NCI-H446 treated with DMSO at 0.1 percent for 48 hours (cell line): ENCODE measurements at places on chromosomes 5 and 9.

- DNase-seq = no peak
Observed at GRCh38 chr9:132754236-132754635, 84.0 kb downstream of the GTF3C4 start.

DNA sequence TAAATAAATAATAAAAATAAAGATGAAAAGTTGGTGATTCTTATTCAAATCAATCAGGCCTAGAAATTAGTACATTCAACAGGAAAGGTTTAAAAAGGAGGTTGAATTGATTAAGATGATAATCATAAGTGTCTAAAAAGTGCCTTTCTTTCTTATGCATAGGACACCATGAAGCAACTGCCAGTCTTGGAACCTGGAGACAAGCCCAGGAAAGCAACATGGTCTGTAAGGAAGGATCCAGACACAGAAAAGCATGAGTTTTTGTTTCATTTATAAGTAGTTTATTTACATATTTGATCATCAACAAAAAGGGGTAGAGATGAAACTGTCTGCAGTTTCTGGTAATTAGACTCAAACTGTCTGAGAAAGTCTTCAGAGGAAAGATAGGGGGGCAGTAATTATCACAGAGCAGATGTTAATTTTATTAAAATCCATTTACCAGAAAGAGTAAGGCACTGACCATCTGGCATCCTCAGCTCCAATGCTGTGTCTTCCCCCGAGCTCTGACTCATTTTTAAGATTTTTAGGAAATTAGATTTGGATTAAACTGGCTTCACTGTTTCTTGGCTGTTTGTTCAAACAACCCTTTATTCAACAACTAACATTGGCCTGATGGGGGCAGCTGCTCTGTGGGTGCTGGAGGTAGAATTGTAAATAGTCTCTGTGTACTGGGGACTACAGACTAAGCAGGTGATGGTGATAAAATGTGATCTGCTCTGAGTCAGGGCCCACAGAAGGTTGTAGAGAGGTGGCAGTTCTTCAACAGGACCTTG is 2.7 kb downstream of the RABEPK start:
- peak; percentile 76 for DNase-seq

- DNase-seq = no peak
Observed at GRCh38 chr9:135718616-135719015, 16.6 kb downstream of the KCNT1 start.

DNA sequence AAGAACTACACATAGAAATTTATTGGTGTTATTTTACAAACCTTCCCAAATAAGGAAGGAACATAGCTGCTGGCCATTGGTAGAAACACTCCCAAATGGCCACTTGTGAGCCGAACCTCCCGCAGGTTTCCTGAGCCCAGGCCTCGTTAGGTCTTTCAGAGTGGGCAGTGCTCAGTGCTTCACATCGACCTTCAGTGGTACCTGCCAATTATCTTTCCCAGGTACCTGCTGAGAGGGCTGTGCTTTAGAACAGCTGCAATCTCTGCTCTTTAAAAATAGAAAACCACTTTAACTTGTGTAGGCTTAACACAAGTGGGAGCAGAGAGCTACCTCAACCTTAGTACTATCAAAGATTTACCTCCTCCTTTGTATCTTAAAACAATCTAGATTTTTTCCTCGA is 334.1 kb downstream of the RFX3 start:
- DNase-seq = no peak

- DNase-seq = peak; percentile 41
Observed at GRCh38 chr5:43305948-43306565, 7.2 kb downstream of the HMGCS1 start.

DNA sequence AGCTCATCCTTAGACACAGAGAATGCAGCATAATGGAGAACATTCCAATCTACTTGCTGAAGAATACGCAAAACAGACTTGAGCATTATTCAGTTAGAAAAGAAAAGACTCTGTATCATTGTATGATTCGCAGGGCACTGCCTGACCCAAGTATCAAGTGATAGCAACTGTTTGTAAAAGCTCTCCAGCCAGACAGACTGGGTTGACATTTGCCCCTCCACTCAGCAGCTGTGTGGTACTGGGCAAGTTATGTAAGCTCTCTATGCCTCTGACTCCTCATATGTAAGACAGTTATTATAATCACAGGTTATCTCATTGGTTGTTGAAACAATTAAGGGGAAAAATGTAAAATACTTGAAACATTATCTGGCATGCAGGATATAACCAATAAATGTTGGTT is 505.0 kb downstream of the ELAVL2 start:
- DNase-seq = no peak

DNA sequence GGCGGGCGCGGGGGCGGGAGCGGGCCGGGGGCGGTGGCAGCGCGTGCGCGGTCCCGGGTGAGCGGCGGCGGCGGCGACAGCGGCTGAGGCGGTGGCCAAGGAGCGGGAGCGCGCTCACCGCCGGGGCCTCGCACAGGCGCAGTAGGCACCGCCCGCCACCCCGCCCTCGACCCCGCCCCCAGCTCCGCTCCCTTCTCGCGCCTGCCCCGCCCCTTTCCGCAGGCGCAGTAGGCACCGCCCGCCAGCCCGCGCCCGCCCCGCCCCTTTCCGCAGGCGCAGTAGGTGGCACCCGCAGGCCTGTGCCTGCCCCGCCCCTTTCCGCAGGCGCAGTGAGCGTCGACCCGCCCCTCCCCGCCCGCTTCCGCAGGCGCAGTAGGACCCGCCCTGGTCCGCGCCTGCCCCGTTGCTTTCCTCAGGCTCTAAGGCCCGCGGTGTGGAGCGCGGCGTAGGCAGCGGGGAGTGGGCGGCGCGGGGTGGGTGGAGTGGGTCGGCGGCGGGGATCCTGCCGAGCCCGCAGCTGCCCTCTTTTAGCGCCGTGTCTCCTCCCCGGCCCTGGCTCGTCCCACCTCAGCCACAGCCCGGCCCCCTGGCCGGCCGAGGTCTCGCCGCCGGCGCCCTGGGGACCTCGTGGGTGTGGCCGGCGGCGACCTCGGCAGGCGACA is at the start of gene CAMSAP1:
Gene CAMSAP1, minus strand, starts transcription at position 116 of the 662 bp plus-strand sequence. CDS start 387 bp downstream, outside the sequence.
- DNase-seq = peak; percentile 74

- peak; percentile 97 for DNase-seq
Observed at GRCh38 chr5:78504704-78505677, 143.6 kb downstream of the LHFPL2 start.

GRCh38 chr5:10761933-10762775 is 1.1 kb upstream of the DAP start:
- DNase-seq = no peak

DNA sequence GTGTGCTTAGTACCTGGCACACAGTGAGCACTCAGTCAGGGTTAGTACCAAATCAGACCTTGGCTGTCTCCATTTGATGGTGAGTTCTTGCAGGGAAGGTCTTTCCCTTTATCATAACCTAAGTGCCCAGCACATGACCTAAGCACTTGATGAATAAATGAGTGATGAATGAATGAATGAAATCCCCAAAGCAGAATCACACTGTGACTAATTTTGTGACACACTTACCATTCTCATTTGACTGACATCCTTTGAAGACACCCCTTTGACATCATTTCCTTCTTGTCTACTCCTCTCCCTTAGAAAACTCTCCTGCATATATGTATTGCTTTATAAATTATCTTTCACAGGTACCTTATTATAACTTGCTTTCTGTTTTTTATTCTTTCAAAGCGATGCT is 130.2 kb upstream of the ELL2 start:
- DNase-seq = no peak

DNA sequence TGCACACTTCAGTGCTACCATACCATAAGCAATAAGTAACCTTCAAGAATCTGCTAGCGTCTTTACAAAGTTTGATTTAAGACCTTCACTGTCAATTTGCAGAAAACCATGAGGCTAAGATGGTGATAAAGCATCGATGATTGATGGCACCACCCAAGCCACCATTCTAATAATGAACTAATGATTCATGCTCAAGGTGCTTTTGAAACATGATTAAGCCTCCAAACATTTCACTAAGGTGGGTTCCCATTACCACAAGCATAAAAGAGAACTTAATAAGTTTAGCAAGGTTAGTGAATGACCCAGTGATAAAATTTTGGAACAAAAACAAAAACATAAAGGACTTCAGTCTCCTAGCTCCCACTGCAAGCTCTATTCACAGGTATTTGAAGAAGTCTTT is 214.7 kb downstream of the FBXL17 start:
- no peak for DNase-seq

DNA sequence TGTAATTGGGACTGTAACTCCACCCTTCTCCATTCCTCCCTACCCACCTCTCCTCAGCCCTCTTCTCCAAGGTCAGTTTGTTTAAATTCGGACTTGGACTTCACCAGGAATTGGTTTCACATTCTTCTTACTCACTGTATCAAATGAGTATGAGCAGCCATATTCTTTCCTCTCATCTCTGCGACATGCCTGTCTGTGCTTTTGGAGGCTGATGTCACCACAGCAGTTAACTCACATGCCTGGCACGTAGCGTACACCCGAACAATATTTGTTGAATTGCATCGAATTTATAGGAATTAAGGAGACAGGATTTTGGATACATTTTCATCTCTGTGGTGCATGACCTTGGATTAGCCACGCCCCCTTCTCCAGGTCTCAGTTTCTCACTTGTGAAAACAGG is 291.1 kb downstream of the ASTN2 start:
- no peak for DNase-seq

DNA sequence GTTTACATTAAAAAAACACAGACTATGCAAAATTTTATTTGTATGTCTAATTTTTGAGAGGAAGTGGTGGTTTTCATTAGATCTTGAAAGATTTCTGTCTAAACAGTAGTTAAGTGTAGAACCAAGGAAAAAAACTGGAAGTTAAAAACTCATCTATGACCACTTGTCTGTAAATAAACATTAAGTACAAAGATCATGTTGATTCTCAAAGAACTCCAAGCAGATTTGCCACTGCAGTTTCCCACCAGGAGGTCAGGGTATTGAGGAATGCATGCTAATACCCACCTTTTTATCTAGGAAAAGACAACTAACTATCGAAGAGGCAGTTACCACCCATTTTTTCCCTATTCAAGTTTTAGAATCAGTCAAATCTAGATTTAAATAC is 1.9 kb downstream of the STOM start:
- no peak for DNase-seq

GRCh38 chr5:158777647-158778350 is 321.9 kb downstream of the EBF1 start:
- no peak for DNase-seq

DNA sequence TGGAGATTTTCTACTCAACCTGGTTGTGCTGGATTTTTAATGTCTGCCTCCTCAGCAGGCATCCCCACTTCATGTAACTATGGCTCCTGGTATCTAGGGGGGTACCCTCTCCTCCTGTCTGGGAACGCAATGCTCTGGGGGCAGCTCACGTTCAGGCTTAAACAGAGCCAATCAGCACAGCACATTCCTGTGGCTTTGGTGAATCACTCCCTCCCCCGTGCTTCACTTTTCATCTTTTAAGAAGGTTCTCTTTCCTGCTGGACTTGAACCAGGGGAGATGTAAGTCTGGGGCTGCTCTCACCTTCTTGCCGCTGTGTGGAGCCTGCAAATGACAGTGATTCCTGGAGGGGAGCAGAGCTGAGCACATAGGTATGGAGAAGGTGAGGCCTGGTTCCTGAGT is 101.2 kb downstream of the MSX2 start:
- no peak for DNase-seq

DNA sequence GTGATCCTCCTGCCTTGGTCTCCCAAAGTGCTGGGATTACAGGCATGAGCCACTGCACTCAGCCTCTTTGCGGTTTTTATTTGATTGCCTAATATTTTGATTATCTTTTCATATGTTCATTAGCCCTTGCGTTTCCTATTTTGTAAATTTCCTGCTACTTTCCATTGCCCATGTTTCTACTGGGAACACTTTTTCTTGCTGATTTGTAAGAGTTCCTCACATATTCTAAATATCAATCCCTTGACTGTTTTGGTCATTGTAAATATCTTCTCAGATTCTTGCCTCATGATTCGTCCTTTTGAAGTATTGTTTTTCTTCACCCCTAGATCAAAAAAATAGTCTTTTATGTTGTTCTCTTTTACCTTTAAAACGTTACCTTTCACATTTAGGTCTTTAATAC is 37.9 kb upstream of the TTC1 start:
- DNase-seq = no peak

- DNase-seq = no peak
Observed at GRCh38 chr5:158819095-158819494, 280.6 kb downstream of the EBF1 start.

DNA sequence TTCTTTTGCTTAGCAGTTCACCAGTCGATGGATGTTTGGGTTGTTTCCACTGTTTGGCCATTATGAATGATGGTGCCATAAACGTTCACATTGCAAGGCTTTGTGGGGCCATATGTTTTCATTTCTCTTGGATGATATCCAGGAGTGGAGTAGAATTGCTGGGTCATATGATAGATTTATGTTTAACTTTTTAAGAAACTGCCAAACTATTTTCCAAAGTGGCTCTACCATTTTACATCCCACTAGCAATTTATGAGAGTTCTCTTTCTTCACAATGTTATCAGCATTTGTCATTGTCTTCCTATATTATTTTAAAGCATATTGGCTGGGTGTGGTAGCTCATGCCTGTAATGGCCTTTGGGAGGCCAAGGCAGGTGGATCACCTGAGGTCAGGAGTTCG is 5.2 kb downstream of the GPR107 start:
- DNase-seq = peak; percentile 19

DNA sequence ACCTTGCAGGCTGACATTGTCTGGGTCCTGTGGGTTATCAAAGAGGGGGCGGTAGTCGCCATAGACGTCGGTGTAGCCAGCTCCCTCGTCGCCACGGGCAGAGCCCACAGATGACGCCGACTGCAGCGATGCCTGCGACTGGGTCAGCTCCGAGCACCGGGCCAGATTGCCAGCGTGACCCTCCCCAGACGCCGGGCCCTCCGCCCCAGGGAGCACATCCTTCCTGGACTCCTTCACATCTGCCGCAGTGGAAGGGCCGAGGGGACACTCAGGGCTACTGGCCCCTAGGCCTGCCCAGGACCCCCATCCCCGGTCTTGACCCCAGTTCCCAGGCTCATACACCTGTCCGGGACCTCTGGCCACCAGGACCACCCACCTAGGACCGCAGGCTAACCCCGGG is 13.9 kb downstream of the ABCA2 start:
- DNase-seq = no peak
